ENCODE measurements at places on chromosomes 7 and 10.

DNA sequence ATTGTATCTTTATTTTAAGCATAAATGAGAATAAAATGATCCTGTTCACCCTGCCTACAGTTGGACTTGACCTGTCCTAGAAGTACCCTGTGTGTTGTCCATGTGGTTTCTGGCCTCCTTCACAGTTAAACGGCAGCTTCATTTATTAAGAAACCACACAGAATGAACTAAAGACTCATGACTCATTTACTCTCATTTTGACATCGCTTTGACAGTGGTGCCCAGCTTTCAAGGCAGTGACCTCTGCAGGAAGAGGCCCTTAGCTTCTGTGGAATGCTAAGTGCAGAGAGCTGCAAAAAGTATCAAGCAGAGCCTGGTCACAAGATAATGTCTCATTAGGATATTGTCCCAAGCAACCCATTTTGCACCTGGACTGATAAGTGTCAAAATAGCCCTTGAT, 93.4 kb downstream of the AVL9 start:
- DNase-seq = no peak

- DNase-seq = no peak
Observed at GRCh38 chr7:19713676-19714075, 4.8 kb upstream of the POLR1F start.

GRCh38 chr10:132162021-132162531, 24.7 kb upstream of the DPYSL4 start:
- DNase-seq = no peak

DNA sequence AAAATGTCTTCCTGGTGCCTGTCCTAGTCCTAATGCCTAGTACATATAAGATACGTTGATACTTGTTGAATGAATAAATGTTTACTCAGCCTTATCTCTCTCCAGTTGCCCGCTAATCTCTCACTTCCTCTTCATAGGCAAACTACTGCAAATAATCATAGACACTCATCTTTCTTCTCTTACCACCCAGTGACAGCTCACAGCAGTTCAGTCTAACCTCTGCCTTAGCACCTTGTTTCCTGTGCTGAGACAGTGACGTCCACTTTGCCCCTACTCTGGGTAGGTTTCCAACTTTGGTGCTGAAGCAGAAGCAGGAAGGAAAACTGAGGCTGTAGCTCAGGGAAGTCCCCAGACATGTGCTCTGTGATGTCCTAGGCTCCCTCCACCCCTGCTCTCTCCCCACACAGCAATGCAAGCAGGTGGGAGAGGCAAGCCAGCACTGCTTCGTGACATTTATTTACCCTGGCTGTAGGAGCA, 45.5 kb upstream of the RHOBTB1 start:
- no peak for DNase-seq

DNA sequence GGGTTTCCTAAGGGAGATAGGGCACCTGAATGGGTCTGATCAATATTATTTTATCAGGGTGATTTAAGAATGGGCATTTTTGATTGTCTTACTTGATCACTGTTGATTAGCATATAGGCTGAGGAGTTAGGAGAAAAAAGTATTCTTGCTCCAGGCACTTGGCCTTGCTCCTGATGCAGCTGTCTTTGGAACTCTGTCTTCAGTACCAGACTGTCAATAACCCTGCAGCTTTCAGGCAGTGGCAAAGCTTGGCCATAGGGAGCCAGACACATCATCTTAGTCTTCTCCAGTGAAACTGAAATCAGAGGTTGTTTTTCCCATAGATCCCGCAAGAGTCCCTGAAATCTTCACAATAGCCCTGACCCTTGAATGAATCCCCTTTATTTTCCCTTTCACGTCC, 47.2 kb downstream of the EXOC4 start:
- no peak for DNase-seq

- no peak for DNase-seq
Observed at GRCh38 chr10:16280595-16280994, 156.2 kb upstream of the PTER start.

- DNase-seq = no peak
Observed at GRCh38 chr7:25831062-25831691, 320.8 kb upstream of the NFE2L3 start.

GRCh38 chr10:66187053-66187733, 738.6 kb upstream of the LRRTM3 start:
- DNase-seq = no peak

GRCh38 chr10:70596110-70596798, 6.3 kb downstream of the PRF1 start:
- no peak for DNase-seq

DNA sequence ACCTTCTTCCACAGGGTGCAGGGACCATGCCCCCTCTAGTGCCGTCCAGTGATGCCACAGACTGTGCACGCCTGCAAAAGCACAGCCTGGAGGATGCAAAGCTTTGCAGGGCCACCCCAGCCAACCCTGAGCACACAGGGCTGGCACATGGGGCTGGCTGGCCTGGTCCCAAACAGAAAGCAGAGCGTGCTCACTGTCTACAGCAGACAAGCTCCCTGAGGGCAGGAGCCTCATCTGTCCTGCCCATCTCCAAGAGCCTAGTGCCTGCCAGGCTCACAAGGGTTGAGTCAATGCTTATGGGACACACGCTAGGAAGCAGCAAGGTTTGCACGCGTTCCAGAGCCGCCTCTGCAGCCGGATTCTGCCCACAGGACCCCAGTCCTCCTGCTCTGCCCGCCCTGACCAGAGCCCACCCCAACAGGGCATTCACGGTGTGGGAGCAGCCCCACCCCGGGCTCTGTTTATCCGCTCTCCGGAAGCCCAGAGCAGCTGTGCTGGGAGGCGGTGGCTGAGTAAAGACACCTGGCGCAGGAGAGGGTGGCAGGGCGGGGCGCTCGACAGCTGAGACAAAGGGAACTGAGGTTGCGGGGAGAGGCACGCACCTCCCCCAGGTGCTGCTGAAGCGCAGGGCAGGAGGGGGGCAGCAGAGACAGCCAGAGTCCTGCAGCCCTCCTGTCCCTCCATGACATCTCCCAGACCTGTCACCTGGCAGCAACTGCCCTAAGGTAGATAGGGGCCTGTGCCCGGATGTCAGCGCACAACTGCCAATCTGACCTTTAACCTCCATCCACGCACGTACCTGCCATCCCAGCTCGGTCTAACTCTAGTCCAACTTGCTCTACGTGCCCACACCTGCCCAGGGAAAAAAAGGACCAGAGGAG, 4.3 kb downstream of the KCNH2 start:
- DNase-seq = no peak

- no peak for DNase-seq
Observed at GRCh38 chr10:111996103-111996502, 187.5 kb downstream of the GPAM start.

- no peak for DNase-seq
Observed at GRCh38 chr7:136009488-136010079, 32.4 kb upstream of the MTPN start.

GRCh38 chr7:5549096-5549763, 125.6 kb upstream of the TNRC18 start:
- DNase-seq = no peak

DNA sequence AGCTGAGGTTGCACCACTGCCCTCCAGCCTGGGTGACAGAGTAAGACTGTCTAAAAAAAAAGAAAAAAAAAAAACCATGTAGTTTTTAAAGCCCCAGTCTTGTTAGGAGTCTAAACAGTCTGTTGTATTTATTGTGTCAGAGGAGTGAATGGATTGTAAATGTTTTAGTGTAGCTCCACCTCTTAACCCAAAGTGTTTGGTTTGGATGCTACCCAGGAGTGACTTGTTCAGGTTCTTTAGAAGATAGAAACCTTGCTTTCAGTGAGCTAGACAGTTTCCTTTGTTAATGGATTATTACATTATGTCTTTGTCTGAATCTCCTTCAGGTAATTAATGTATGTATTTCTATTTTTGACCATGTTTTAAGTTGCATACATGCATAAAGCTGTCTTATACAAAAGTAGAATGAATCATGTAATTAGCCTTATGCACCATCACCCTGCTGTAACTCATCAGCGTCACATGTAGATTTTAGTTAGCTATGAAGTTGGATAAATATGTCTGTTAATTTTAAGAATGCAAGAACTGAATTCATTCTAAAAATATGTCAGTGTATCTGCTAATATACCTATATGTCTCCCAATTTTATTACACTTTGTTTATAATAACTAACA, 97.7 kb downstream of the TAF3 start:
- DNase-seq = no peak

DNA sequence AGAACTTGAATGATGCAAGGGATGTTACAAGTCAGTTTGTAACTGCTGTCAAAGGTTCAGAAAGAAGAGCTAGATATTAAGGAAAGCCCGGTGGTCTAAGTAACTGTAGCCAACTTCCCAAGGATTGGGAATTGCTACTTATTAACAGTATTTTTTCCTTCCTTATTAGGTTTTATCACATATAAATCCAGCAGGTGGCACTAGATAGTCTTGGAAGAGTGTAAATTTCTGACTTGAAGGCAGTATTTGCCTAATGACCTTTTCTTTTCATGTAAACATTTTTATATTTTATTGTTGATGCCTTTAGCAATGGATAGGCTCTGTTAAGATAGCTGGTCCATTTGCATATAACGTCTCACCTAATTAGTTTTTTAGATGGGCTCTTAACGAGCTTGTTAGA, 51.2 kb downstream of the ANLN start:
- no peak for DNase-seq

DNA sequence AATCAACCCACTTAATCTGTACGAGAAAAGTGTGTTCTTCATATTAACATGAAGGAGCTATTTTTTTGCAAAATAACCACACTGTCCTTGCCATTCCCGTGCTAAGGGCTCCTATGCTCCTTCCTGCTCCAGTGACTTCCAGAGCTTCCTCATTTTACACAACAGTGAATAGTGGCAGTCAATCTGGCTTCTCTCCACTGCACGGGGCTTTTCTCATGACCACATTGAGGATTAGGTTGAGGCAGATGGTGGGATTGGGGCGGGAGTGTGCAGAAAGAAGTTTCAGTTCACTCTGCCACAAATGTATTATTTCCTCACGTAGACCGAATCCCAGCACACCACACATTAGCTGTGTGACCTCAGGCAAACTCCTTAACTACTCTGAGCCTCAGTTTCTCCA, 235.1 kb downstream of the ARHGAP12 start:
- DNase-seq = no peak

DNA sequence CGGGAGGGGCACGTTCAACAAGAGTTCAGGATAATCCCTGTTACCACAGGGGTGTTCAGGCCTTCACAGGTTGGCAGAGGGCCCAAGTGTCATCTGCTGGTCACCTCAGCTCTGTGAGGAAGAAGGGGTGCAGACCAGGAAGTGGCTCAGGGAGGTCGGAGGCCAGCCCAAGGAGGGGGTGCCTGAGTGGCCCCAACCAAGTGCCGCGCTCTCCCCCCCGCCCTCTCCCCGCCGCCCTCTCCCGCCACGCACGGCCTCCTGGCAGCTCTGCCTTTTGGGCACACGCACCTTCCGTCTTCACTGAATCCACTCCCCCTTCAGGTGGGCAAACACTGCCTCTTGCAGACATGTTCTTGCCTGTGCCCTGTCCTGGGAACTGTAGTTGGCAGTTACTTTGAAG, 245.2 kb downstream of the PAXIP1 start:
- DNase-seq = no peak

- no peak for DNase-seq
Observed at GRCh38 chr10:42431095-42431494, 207.3 kb downstream of the ZNF33B start.

DNA sequence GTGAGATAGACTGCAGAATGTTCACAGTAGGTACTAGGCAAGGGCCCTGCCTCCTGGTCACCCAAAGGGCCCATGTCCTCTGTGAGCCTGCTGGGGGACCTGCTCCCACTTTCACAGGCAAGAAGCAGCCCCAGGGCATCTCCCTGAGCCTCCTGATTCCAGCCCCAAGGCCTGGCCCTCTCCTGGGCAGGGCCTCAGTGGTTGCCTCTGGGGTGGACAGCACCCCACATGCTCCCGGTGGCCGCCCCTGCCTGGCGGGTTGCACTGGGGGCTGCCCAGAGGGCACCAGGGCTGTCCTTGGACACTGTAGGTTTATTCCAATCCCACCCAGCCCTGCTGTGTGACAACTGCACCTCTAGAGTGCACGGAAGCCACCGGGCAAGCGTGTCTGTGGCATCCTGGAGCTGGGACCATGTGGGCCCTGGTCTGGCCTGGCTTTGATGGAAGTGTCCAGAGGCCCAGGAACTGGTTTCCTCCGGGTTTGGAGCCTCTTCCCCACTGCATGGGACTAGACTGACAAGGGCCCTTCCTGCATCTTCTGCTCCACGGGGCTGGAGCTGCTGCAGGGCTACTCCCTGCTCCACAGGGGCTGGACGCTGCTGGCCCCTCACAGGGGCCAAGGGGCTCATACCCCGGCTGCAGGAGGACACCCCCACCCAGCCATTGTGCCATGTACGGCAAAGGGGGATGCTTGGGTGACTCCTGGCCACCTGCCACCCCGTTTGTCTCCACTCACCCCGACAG, 25.0 kb upstream of the SYCE1 start:
- no peak for DNase-seq

- DNase-seq = no peak
Observed at GRCh38 chr10:88791924-88792323, 10.6 kb upstream of the LIPM start.

GRCh38 chr7:64630496-64630895, 35.4 kb upstream of the ZNF107 start:
- no peak for DNase-seq

- DNase-seq = no peak
Observed at GRCh38 chr7:50341724-50342123, 37.2 kb downstream of the IKZF1 start.

DNA sequence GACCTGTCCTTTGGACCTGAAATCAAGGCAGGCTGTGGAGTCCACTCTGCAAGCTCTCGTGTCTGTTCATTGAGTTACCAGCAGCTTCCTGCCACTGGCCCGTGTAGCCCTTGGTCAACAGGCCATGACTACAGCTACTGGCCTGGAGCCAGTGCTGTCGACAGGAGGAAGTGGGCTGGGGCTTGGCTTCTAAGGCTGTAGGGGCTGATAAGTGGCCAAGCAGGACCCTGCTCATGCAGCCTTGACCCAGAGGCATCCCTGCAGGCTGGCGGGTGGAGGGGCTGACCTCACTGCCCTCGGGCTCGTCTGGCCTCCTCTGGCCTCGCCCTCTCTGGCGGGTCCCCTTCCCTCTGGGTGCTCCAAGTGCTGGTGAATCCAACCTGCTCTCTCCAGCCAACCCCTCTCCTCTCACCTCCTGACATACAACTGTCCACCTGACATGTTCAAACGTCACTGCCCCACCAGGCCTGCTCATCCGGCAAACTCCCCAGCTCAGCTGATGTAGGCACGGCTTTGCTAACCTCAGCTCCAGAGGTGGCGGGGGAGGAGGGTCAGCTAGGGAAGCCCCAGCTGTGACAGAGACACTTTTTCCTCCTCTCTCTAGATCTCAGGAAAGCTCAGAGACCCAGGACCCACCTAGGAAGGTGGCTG, 188.6 kb upstream of the LYZL2 start:
- no peak for DNase-seq

- no peak for DNase-seq
Observed at GRCh38 chr10:110610308-110610774, 33.8 kb upstream of the RBM20 start.

GRCh38 chr10:102660888-102661657, 16.8 kb downstream of the TRIM8 start:
- peak; percentile 39 for DNase-seq

GRCh38 chr10:129570185-129570584, 103.1 kb downstream of the MGMT start:
- DNase-seq = no peak

GRCh38 chr10:74958316-74958715, 131.9 kb downstream of the KAT6B start:
- DNase-seq = no peak

- no peak for DNase-seq
Observed at GRCh38 chr7:9231630-9232121, 798.3 kb downstream of the NXPH1 start.

- no peak for DNase-seq
Observed at GRCh38 chr10:121899727-121900126, 28.1 kb downstream of the ATE1 start.

- no peak for DNase-seq
Observed at GRCh38 chr10:71666639-71667386, 52.8 kb downstream of the C10orf105 start.
